Coronary artery (tissue), 2 donors: ENCODE measurements at places on chromosomes 7 and 10.

DNA sequence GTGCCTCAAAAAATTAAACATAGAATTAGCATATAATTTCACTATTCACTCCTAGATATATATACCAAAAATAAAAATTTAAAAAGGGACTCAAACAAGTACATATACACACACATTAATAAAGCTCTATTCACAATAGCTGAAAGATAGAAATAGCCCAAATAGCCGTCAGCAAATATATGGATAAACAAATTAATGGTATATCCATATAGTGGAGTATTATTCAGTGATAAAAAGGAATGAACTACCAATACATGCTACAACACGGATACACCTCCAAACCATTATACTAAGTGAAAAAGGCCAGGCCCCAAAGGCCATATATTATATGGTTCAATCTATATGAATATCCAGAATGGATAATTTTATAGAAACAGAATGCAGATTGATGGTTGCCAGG lies 414.6 kb upstream of the LRGUK start:
- DNase-seq, result no peak

GRCh38 chr7:35723011-35723410 lies 28.1 kb upstream of the HERPUD2 start:
- no peak for DNase-seq

- DNase-seq, result no peak
Observed at GRCh38 chr7:100124301-100125230, 2.2 kb upstream of the MBLAC1 start.

GRCh38 chr10:64275774-64276173 lies 754.6 kb downstream of the REEP3 start:
- DNase-seq, result no peak

- DNase-seq, result no peak
Observed at GRCh38 chr10:102347236-102347828, 48.2 kb upstream of the NFKB2 start.

DNA sequence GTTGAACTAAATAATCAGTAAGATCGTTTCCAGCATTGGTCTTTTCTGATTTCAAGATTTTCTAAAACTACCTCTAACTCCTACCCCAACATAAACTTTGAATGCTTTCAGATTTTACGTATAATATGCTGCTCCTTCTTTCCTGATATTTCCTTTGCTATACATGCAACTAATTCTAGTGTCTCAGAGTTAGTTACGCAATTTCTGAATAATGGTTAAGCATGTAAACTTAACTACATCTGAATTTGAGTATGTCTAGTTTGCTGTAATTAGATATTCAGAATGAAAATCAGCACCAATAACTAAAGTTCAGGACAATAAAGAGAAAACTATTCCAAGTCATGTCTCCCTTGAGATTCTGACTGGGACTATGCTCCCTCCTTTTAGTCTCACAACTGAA lies 71.0 kb downstream of the SEMA3C start:
- no peak for DNase-seq

DNA sequence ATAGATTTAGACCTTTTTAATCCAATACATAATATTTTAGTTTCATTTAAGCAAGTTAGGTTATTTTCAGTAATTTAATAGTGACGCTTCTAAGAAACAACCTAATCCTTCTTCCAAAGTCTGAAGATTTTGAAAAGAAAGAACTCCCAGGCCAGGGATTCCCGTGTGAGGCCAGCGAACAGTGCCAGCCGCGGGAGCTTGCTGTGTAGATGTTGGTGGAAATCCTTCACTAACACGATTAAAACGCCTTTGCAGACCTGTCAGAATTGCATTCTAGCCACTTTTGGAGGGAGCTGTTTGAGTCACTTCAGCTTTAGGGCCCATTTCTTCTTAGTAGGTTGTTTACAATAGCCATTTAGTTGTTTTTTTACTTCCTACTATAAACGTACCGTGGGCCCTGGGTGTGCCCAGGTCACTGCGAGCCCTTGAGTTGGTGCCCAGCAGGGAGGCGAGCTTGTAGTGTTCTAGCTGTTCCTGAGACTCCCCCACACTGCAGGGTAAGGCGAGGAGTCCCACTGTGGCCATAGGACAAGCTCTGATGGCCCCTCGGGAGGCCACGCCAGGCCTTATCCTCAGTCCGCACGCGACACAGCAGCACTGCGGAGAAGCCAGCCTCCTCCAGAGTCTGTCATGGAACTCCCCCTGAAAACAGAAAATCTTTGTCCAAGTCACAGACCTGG lies 32.3 kb downstream of the PPP2R2D start:
- DNase-seq, result no peak
